ENCODE measurements at places on chromosomes 5 and 9.

DNA sequence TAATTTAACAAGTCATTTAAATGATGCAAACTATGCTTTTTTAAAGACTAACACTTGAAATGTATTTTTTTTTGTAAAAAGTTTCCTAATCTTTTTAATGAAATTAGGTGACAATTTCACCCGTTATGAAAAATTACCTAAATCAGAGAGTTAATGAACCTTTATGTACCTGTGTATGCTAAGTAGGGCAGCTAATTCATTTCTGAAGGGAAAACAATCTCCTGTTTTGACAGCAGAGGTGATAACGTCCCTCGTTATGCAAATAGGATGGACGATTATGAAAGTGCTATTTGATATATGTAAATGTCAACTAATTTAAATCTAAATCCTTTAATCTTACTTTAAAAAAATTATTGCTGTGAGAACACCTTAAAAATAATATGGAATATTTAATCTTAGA lies 58.8 kb downstream of the MEF2C start:
- DNase-seq = no peak

- DNase-seq = no peak
These were observed 30.0 kb downstream of the RAPGEF1 start for GRCh38 chr9:131709771-131710431.

DNA sequence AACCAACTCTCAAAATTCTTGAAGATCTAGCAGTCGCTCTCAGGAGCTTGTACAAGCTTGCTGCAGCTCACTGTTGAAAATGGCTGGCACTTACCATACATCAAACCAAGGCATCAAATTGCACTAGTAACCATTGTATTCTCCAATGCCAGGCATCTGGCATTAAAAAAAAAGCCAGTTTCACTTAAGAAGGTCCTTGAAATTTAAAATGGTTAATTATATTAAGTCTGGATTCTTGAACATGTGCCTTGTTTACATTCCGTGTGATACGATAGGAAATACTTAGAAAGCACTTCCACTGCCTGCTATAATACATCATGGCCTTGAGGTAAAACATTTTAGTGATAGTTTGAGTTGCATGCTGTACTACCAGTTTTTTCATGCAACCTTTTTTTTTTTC lies 300.7 kb downstream of the KDM4C start:
- no peak for DNase-seq

- DNase-seq = no peak
These were observed 92.7 kb downstream of the DAB2IP start for GRCh38 chr9:121744002-121744686.

DNA sequence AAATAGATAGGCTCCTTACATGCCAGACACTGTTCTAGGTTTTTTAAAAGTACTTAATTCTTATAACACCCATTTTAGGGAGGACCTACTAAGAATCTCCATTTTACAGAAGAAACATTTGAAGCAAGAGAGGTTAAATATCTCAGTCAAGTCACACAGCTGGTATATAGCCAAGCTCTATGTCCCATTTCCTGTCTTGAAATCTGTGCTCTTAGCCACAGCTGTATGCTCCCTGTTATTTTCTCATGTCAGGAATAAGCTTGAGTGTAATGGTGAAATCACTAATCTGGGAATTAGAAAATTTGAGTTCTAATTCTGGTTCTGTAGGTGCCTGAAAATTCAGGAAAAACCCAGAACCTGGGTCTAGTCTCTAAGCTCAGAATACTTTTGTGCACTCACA lies 208.7 kb downstream of the BRINP1 start:
- no peak for DNase-seq

- no peak for DNase-seq
These were observed 24.9 kb upstream of the ADRA1B start for GRCh38 chr5:159891371-159891770.

DNA sequence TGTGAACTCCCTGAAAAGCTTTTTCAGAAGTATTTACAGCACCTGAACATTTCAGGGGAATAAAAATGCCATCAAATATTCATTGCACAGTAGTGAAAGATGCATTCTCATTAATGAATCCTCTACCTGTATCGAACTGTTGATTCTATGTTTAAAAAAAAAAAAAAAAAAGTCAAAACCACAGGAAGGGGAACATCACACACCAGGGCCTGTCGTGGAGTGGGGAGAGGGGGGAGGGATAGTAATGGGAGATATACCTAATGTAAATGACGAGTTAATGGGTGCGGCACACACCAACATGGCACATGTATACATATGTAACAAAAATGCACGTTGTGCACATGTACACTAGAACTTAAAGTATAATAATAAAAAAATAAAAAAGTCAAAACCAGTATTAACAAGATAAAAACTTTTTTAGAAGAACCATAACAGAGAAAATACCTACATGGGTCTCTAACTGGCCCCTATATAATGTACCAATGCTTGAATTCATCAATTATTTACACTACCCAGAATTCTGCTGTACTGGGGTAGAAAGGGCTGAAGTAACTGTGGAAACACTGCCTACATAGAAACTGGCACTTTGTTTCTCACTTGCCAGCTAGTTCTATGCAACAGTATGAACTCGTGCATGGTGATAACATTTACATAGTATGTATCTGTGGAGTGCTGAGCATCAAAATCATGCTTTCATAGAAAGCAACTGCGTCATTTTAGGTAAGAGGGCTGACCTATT lies 48.9 kb downstream of the GNAQ start:
- DNase-seq = no peak

DNA sequence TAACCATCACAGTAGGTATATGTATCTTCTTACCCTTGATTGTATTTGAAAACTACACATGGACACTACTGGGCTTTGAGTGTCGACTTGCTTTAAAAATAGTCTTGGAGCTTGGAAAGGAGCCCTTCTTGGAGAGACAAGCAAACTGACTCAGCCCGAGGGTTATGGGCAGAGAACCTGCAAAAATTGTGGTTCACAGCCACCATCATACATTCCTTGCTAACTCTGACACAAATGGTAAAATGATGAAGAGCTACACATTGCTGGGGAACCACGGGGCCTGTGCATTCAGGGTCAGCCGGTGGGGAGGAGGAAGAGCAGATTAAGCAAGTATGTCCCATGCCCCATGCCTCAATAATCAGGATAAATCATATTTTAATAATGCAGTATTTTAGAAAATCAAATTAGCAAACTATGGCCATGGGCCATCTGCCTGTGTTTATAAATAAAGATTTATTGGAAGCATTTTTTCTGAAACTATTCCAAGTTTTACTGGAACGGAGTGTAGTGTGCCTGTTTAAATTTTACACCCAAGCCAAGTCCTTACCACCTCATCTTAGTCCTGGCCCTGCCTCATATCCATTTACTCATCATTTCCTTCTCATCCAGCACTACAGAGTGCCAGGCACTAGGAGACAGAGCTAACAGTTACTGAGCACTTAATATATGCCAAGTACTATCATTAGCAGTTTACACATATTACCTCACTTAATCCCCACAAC lies 195.7 kb downstream of the PALM2AKAP2 start:
- DNase-seq = no peak

DNA sequence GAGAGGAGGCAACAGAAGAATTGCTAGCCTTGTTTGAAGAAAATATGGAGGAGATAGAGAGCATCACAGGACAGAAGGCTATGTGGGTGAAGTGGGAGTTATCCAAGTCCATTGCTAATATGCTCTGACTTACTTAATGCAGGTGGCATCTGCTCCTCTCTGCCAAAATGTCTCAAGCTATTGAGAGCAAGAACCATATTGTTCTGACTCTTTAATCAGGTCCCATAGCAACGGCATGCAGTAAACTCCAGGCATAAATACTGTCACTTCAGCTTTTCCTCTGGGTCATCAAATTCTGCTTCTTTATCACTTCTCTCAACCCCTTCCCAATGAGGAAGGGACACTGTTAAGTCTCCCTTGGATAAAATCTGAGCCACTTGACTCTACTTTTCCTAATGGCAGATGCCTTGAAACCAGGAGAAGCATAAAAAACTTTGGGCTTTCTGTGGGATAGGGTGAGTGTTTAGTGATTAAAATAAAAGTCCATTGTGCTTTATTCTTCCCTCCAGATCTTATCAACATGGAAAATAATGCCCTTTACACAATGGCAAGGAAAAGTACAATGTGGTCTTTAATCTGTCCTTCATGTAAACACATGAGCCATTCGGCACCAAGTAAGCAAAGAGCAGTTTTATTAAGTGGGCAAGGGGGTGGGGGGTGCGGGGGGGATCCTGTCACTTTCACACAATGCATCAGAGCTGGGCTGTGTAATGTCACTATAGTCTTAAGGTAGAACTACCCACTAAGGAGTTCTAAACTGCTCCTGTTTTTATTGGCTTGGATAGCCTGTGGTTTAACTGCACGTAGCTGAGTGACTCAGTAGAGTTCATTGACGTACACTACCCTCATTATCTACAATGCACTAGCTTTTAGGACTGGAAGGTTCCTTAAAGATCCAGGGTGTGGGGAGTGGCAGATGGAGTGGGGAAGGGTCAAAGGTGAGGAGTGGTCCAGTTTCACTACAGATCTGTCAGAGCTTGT lies 71.0 kb upstream of the TARS1 start:
- no peak for DNase-seq

DNA sequence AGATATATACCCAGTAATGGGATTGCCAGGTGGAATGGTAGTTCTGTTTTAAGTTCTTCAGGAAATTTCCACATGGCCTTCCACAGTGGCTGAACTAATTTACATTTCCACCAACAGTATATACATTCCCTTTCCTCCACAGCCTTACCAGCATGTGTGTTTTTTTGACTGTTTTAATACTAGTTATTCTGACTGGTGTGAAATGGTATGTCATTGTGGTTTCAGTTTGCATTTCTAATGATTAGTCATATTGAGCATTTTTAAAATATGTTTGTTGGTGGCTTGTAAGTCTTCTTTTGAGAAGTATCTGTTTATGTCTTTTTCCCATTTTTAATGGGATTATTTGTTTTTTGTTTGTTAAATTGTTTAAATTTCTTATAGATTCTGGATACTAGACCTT lies 208.9 kb downstream of the CFAP90 start:
- no peak for DNase-seq

DNA sequence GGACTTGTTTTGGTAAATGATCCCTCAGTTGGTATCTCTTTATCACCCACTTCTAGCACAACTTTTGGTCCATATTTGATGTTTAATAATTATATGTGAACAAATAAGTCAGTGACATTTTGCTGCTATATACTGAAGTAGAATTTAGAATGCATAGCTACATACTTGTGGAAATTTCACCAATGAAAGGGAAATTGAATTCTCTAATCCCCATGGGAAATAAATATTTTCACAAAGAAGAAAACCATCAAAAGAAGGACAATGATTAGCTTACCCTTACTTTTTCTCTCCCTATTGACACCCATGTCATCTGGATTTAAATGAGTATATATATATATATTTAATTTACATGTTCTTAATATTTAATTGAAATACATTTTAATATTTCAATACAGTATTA lies 94.3 kb upstream of the DAB2 start:
- no peak for DNase-seq

DNA sequence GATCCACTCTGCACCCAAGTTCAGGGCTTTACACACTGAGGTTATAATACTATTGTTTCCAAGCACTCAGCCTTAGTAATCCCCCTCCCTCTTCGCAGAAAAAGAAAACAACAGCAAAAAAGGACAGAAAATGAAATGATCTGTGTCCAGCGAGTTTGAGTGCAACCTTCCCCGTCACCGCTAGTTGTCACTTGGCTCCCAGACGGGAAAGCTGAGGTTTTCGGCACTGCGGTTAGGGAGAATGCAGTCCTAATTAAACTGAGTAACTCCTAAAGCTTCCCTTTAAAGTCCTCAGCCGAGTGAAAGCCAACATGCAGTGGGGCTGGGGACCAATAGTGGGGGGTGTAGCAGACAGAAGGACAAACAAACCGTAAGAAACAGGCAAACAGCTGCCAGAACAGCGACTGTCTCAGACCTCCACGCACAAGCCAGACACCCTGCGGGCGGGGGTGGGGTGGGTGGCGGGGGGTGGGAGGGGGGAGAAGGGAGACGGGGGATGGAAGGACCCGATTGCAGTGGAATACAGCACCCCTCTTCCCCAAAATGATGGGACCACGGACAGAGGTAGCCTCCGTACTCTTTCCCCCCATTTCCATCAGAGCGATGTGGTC lies 680 bp downstream of the GLRA1 start:
- DNase-seq = no peak

DNA sequence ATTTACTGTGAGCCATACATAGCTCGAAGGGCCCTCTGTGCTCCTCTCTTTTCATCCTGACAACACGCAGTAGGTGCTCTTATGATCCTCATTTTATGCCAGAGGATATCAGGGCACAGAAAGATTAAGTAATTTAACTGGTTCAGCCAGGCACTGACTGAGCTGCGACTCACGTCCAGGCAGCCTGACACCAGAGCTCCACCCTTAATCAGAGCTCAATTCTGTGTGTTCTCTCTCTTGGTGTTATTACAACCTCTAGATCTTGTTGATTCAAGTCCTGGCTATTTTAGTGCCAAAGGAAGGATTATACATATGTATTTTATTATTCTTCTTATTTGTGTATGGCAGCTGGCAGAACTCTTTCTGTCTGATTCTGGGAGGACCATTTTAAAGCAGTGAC lies 59.7 kb downstream of the OSMR start:
- no peak for DNase-seq

DNA sequence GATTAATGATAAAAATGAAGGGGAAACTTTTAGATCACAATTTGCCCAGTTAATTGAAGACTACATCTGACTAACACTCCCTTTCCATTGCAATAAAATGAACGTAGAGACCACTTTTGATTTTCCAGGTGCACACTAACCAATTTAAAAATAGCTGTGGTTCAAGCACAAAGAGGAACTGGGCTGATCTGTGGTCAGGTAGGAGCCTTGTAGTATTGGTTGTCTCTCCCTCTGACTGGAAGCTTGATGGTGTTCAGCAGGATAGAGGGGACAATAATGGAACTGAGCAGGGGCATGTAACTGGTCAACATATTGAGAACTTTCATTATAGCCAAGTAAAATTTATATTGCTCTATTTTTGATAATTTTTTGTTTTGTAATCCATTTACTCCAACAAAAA lies 886.8 kb upstream of the SEMA6A start:
- no peak for DNase-seq

DNA sequence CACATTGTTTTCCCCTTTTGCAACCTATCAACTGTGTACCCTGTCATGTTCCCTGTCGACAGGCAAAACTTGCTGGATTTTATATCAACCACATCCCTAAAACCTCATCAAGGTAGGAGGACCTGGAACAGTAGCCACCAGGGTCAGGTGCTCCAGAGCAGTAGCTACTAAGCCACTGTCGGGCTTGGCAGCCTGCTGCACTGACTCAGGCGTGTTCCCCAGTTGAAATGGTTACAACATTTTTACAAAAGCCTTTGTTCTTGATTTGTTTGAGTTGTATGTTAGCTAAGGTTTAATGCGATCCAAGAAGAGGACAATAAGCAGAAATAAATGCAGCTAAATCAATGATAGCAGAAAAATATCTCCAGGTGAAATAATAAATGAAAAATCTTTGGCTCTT lies 407.4 kb upstream of the TLE4 start:
- DNase-seq = no peak

GRCh38 chr5:5544094-5544663 lies 121.7 kb downstream of the ICE1 start:
- DNase-seq = no peak

- no peak for DNase-seq
These were observed 6.3 kb downstream of the CCL19 start for GRCh38 chr9:34684816-34685215.

Measured in activated CD8-positive, alpha-beta memory T cell treated with anti-CD3 and anti-CD28 coated beads for 1 hour (primary cell).